Stimulated activated CD8-positive, alpha-beta memory T cell treated with anti-CD3 and anti-CD28 coated beads, Interleukin-2, amount 100 ng/mL, for 48 hours (primary cell): ENCODE measurements at places on chromosomes 3 and 15.

DNA sequence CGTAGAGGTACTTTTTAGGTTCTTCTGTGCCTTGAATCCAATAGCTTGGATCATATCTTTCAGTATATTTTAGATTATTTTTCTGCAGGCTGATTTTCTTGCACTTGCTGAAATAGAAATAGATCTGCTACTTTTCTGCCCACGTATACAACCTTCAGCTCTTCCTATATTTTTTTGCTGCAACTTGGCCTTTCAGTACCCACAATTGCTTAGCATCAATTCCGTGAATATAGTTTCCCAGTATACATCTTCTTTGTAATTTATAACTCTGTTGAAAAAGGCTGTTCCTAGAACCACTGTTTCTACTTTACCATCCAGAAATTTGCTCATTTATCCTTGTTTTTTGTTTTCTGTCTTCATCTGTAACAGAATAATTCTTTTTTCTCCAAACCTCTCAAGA is 36.2 kb downstream of the GTF2E1 start:
- no peak for DNase-seq

GRCh38 chr15:81308260-81308659 is 15.7 kb downstream of the STARD5 start:
- DNase-seq, result no peak

DNA sequence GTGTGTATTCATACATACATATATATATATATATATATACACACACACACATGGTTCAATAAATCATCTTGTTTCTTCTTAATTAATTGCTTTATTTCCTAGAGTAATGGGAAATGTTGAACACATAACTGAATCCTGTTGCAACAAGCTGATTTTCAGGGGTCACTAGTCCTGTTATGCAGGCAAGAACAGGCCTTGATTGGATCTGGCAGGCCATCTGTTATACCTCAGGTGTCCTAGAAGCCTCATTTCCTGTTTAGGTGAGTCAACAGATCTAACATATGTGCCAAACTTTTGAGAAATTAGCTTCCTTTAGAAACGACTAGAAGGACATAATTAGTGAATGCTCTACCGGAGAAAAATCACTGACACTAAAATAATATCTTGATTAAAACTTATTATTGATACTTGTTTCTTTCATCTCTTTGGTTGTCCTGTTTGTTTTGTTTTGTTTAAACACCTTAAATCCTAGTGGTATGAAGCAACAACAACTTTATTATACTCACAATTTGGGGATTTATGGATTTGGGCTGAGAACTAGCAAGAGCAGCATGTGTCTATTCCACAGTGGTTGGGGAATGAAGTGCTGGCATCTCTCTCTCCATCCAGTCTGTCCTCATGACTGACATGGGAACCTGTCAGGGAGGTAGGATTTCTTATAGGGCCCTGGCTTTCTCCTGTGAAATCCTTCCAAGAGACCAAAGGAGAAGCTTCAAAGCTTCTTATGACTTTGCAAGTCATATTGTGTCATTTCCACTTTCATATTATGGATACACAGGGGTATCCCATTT is 552.6 kb downstream of the NSUN3 start:
- no peak for DNase-seq

DNA sequence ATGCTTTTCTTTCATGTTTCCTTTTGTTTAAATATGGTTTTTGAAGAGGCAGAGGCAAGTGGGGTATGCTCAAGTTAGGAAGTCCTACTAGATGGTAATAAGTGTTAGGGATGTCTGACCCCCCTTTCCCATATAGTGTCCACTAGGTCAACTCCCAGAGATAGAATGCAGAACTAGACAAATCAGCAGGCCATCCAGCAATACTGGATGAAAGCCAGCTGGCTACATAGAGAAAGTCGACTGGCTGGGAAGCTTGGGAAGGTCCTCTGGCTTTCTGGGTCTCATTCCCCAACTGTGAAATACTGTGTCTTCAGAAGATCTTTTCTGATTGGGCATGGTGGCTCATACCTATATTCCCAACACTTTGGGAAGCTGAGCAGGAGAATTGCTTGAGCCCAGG is 113.8 kb downstream of the SNRK start:
- no peak for DNase-seq

DNA sequence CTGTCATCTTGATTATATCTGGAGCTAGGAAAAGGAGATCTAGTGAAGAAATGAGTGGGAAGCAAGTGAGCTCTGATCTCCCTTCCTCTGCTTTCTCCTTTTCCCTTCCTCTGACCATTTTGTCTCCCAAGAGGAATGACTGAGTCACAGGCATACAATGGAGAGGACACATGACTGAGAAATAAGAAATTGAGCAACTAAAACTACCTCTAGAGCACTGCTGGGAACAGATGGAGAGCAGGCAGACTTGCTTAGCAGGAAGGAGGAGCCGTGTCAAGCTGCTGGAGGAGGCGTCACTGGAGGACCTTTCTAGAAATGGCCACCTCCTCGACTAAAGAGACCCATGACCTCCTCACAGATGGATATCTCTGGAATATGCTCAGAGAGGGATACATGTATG is 66.9 kb upstream of the MYO5C start:
- DNase-seq, result no peak

DNA sequence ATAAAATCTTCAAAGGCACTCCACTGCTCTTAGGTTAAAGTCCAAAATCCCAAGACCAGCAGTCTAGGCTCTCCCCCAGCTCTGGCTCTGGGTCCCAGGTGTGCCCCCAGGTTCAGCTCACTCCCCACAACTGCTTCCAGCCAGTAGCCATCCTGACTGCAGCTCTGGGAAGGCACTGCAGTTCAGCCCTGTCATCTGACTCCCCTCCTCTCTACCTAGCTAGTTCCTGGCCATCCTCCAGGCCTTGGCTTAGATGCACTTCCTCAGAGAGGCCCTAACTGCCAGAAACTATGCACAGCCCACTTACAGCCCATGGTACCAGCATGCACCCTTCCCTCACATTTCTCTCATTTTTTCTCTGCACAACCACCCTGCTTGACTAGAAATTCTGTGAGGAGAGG is 25.5 kb downstream of the TBC1D2B start:
- DNase-seq, result no peak

DNA sequence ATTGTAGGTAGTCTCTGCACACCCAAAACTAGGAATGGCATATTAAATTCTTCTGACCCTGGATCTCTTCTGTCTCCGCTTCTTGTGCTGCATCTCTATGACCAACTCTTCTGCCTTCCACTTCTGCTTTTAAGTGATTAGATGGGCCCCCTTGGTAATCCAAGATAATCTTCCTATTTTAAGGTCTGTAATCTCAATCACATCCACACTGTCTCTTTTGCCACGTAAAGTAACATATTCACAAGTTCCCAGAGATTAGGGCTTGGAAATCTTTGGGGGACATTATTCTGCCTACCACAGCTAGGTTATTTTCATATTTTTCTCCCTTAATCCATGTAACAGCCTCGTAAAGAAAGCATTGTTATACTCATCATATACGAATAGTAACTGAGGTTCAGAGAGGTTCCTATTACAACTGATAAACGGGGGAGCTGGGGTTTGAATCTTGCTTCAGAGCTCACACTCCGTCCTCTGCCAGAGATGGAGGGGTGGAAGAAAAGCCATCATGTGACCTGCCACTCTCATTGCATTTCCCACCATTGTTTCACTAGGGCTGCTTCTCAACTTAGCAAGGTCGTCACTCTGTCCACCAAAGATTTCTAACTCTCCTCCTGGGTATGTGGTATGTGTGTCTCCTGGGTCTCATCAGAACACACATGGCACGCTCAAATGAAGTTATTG is 6.6 kb upstream of the CD47 start:
- no peak for DNase-seq

GRCh38 chr15:69823223-69823907 is 274.4 kb downstream of the TLE3 start:
- no peak for DNase-seq

GRCh38 chr15:84731774-84732173 is 15.8 kb upstream of the SEC11A start:
- DNase-seq, result no peak

GRCh38 chr3:119279584-119280243 is 14.5 kb upstream of the ARHGAP31 start:
- no peak for DNase-seq

- DNase-seq, result no peak
Measured at GRCh38 chr3:89364314-89364713, 256.9 kb downstream of the EPHA3 start.

- no peak for DNase-seq
Measured at GRCh38 chr15:34815836-34816235, 20.5 kb upstream of the ACTC1 start.

GRCh38 chr15:81026836-81027599 is 26.3 kb downstream of the TLNRD1 start:
- DNase-seq, result no peak

DNA sequence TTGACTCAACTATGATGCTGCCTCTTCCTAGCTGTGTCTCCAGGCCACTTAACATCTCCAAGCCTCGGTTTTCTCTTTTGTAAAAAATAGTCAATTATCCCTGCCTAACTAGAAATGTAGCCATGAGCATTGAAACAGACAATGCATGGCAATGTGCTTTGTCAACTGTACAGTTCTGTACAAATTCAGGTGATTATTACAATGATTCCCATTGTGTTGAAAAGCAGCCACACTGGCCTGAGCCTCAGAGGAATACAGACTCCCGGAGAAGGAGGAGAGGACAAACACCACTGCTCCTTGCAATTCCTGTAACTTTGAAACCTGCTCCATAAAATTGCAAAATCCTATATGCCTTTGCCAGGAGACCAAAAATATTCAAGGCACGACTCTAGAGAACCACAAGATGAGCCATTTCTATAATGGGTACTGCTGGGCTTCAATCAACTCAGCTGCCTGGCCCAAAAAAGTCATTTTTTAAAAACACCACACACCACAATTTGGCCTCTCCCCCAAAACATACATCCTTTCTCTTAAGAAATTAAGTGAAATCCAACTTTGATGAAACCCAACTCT is 28.6 kb downstream of the DAPK2 start:
- no peak for DNase-seq

DNA sequence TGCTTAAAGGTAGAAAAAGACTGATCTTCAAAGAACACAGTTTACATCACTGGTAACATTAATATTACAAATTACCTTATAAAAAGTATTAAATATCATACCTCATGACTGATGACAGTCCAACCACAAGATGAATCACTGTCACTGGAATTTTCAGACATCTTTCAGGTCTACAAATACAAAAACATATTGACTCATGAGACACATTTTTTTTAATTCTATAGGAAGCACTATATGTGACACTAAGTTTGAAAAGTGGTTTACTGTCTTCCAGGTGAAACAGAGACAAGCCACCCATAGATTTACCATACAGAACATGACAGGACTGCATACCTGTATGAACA is 18.9 kb downstream of the CCPG1 start:
- DNase-seq, result no peak

DNA sequence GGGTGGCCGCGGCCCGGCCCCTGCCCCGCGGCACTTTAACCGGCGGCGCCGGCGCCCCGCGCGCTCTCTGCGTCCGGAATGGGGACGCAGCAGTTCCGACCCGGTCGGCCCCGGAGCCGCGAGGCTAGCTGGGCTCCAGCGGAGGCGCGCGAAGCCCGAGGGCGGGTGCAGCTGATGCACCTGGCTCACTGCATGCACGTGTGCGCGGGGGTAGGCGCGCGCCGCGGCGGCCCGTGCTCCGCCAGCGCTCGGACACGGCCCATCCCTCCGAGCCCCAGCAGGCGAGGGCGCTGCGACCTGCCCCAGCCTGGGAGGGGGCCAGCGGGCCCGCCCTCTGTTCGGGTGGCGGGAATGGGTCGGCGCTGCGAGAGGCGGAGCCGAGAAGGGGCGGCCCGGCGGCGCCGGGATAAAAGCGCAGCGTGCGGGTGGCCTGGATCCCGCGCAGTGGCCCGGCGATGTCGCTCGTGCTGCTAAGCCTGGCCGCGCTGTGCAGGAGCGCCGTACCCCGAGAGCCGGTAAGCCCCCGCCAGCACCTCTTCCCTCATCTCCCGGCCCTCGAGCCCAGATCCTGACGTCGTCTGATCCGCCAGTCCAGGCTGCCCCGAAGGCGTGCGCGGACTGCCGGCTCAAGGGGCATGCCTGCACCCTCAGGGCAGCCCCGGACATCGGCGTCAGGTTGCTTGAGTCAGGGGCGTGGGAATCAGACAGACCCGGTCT is at the start of the genes CHDH and IL17RB:
TSS of gene CHDH (minus strand) at position 286 of the 717 bp plus-strand sequence. CDS start 22,411 bp downstream, outside the sequence.
TSS of gene IL17RB (plus strand) at position 435 of the 717 bp plus-strand sequence. CDS start at position 456, 21 bp downstream.
- DNase-seq, result no peak

- no peak for DNase-seq
Measured at GRCh38 chr3:14289590-14290461, 111.2 kb downstream of the LSM3 start.

DNA sequence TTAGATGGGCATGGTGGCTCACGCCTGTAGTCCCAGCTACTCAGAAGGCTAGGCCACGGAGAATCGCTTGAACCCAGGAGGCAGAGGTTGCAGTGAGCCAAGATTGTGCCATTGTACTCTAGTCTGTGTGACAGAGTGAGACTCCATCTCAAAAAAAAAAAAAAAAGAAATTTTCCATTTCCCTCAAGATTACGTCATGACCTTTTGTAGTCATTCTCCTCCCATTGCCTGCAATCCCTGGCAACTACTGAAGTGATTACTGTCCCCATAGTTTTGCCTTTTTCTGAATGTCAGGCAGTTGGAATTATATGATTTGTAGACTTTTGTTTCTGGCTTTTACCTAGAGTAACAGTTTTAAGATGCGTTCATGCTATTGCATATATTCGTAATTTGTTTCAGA is 28.0 kb downstream of the WDR76 start:
- DNase-seq, result no peak

DNA sequence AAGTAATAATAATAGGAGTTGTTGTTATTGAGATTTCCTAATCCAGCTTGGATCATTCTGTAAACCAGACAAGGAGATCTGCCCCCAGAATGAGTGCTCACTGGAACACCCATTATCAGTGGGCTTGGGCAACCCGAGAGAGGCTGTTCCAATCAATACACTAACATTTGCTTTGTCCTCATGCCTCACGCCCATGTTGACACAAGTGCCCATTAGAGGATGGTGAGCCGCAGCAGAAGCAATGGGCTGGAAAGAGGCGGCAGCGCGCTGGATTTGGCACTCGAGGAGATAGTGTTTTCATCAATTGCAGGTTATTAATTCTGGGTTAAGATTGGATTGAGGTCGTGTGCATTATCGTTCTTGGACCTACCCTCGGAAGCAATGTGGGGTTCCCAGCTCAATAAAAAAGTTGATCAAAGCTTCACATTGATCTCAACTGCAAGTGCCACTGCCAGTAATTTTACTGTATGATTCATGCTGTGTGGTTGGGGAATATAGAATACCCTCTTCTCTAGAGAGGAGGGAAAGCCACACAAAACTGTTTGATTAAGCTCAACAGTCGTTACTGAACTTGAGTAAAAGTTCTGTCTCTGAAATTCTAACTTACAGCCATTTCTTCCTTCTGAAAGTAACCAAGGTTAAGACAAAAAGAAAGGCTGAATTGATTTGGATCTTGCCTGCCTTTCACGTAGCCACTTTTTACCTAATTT is 15.7 kb downstream of the LYZL4 start:
- no peak for DNase-seq

- DNase-seq, result no peak
Measured at GRCh38 chr3:112874725-112875124, 28.1 kb upstream of the CD200R1L start.

GRCh38 chr3:124582196-124582595 is 148.1 kb upstream of the UMPS start:
- DNase-seq, result no peak

GRCh38 chr3:151460774-151461450 is at the start of gene IGSF10:
TSS of gene IGSF10 (minus strand) at chr3:151461061. CDS start at chr3:151458709, 2,352 bp downstream.
- no peak for DNase-seq

GRCh38 chr15:61205346-61205921 is 23.7 kb downstream of the RORA start:
- DNase-seq, result no peak

- DNase-seq, result no peak
Measured at GRCh38 chr3:58572013-58572633, 5.1 kb downstream of the FAM107A start.
